Bladder microvascular endothelial cell (primary cell): ENCODE measurements at places on chromosomes 13 and 19. TPM values are rescaled to one million over a fixed set of nuclear protein-coding genes. Genes with fewer than 3 reads are reported as not detected.

PROZ gene
- total RNA-seq, result not detected in 2 replicates

REEP6 gene
- 0.38 and 1.5 TPM in 2 replicates for total RNA-seq

CRX gene
- under 0.01 TPM in 1 of 2 replicates, not detected in the other for total RNA-seq

C19orf53 gene
- 39.2 and 39.9 TPM in 2 replicates for total RNA-seq

C19orf81 gene
- total RNA-seq, result 0.57 and 1.1 TPM in 2 replicates
